ENCODE measurements at places on chromosomes 12 and 14.

GRCh38 chr12:130459916-130460315 lies 122.2 kb downstream of the PIWIL1 start:
- no peak for DNase-seq

GRCh38 chr12:114163771-114164170 lies 197.6 kb upstream of the RBM19 start:
- no peak for DNase-seq

- no peak for DNase-seq
Observed at GRCh38 chr12:18165889-18166288, 75.9 kb upstream of the RERGL start.

DNA sequence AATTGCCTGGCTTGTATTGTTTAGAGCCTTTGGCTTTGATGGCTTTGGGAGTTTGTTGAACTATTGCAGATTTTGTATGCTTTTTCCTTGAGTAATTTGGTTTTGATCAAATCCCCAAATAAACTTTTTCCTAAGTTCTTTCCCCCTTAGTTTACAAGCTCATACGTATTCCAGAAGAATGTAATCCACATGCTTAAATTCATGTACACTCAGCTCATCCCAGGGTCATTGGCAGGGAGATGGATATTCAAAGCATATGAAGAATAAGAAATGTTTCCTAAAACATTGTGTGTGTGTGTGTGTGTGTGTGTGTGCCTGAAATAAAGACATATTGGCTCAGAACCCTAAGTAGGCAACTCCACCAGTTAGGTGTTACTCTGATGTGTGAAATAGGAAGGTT lies 89.4 kb downstream of the TMEM30B start:
- no peak for DNase-seq

DNA sequence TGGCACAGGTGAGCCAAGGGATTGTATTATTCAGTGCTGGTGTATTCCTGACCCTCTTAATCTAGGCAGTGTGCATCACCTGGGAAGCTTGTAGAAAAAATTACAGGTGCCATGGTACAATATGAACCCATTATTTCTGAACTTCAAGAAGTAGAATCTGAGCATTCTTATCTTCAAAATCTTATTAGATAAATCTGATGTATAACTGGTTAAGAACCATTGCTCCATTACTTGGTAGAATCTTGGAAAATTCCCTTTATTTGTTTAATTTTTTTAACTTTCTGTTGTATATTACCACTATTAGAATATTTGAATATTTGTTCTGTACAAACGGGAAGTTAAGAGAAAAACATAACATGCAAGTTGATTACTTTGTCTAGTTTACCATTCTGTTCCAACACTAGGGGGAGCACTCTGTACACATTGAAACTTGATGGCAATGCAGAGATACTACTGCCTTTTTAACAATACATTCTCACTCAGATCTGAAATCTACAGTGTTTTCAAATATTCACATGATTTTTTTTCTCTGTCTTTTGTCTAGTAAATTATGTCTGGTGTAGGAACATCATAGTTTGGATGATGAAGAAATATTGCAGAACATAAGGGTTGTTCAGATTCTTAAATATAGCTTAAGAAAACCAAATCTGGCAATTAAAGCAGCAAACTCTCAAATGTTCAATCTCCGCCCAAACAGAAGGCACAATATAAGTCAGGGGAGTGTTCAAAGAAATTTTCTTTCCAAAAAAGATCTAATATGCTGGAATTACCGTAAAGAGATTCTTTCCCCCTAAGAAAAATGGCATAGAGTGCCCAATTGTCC lies 196.6 kb downstream of the PCNX1 start:
- DNase-seq, result peak; percentile 48

DNA sequence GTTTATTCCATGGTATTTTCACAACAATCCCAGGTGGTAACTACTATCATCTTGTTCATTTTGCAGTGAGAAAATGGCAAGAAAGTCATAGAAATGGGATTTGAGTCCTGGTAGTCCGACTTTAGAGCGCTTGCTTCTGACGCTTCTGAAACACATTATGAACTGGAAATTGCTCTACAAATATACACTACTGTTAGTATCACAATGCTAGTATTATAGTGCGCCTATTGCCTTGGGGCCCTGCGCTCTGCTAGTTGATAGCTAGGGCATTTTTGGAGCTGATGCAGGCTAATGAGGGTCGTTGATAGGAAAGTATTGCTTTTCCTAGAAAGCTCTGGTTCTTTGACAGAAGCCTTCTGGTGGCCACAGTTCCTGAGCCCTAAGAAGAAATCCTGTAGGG lies 61.0 kb downstream of the ETV6 start:
- DNase-seq, result no peak

DNA sequence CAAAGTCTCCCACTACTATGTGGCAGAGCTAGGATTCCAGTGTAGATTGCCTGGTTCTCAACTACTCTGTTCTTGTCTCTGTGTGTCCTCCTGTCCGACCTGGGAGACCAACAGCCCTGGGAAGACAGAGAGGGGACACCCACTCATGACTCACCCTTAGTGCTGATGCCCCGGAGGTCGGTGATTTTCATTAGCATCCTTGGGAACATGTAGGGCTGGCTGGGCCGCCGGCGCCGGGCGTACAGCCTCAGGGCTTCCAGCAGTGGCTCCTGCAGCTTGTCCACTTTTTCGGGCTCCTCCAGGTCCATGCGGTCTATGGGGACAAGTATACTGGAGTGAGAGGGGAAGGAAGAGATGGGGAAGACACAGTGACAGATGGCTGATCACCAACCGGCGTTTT lies 5.9 kb upstream of the ITGB7 start:
- no peak for DNase-seq

- no peak for DNase-seq
Observed at GRCh38 chr12:2461046-2461445, 333.7 kb upstream of the FKBP4 start.

GRCh38 chr12:3269594-3269993 lies 192.4 kb downstream of the TSPAN9 start:
- DNase-seq, result no peak

DNA sequence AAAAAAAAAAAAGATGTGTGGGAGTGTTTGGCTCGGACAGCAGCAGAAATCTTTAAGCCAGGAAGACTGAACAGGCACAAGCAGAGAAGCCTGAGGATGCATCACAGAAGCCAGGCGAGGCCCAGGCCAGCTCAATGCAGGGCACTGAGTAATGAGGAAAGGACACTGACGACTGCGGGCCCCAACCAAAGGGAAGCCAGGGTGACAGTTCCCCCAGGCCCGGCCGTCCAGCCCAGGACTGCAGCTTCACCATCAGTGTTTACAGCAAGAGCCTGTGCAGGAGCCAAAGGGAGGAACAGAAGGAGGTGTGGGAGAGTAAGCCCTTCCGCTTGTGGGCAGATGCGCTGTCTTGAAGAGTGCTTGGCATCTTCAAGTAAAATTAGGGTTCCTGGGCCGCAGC lies 205.3 kb upstream of the SFSWAP start:
- no peak for DNase-seq

GRCh38 chr14:22071006-22071405 lies 397.4 kb upstream of the OR4E1 start:
- DNase-seq, result no peak

- DNase-seq, result no peak
Observed at GRCh38 chr12:67122584-67122983, 146.6 kb upstream of the CAND1 start.

GRCh38 chr14:61003571-61003970 lies 22.5 kb downstream of the SLC38A6 start:
- DNase-seq, result no peak

- DNase-seq, result no peak
Observed at GRCh38 chr12:108305520-108305919, 33.6 kb downstream of the CMKLR1 start.

DNA sequence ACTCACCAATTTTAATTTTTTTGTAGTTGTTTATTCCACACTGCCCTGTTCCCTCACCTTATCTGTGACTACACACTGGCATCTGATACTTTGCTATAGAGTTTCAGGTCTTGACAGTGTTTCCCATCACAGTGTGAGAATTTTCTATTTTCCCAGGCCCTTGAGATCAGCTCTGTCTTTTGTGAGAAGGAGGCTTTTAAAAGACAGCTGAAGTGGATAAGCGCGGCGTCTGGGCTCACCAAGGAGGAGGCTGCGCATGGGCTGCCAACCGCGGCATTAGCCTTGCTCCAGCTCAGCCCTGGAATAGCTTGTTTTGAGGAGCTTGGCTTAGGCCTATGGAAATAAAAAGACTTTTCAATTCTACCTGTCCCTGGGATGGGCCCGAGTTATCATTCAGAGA lies 181.3 kb downstream of the RMST start:
- DNase-seq, result no peak

GRCh38 chr12:121536899-121537813 lies 43.7 kb downstream of the KDM2B start:
- peak; percentile 30 for DNase-seq

DNA sequence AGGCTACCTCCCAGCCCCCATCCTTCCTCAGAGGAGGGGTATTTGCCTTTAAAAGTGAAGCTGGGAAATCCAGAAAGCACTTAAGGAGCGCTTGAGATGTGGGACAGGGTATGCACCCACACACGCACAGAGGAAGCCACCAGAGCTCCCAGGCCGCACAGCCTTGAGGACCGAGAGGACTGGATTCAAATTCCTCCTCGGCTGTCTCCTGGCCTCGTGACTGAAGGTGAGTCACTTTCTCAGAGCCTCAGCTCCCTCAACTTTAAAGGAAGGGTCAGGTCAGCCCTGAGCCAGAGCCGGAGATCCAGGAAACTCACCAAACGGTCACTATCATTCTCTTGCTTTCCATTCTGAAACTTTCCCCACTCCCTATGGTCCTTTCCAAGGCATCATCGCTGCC lies 37.6 kb downstream of the BCL11B start:
- no peak for DNase-seq

- DNase-seq, result peak; percentile 7
Observed at GRCh38 chr12:1936406-1937320, 18.2 kb upstream of the CACNA2D4 start.

DNA sequence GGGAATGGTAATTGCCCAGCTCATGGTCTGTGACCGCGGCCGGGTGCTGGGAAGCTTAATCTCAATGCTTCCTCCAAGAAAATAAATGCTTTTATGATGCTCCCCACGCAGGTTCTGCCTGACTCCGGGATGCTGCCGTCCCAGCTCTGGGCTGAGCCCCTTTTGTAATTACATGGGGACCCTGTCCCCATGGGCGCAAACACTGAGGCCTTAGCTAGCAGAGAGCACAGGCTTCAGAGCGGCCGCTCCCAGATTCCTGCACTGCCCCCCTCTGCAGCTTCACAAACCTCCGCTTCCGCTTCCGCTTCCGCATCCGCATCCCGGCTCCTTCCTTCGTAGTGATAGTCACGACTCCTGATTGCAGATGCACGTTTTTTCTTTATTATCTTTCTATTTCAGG lies 129.5 kb downstream of the KIF26A start:
- DNase-seq, result no peak

DNA sequence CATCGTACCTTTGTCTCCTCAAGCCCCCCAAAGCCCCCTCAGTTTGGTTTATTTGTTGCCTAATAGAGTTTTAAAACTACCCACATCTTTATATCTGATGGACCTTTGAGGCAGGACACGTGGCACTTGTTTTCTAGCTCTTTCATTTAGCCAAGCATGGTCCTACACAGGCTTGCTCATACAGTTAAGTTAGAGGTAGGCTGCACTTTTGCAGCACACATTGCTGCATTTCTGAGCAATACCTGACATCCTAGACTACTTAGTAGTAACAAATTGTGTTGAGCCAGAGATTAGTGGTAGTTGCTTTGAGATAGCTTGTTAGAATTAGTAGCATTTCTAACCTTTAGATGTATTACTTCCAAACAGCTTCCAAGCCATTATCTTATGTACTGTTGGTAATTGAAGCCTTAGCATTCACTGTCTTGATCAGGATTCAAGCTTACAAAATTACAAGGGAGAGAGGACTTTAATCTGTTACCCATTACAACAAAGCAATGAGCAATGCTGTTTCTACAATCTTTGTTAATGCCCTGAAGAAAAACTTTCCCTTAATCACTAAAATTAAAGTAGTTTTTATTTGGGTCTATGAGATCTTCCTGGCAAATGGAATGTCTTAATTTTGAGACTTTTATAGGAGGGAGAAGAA lies 96.6 kb downstream of the WNK1 start:
- DNase-seq, result no peak

DNA sequence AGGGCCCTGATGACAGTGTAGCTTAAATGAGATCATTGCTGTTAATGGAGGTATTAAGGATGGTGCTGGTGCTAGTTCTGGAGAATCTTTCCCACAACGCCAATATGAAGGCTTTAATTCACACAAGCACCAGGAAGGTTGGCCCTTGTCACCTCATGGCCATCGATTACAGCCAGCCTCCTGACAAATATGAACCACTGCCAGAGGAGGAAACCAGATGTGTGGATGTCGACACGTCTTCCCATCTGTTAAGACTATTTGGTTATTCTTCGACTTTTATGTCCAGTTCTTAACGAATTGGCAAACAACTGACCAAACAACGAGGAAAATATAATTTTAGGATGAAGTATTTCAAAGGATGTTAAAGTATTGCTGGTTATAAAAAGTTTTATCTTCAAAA lies 79.5 kb downstream of the PIK3C2G start:
- DNase-seq, result no peak

DNA sequence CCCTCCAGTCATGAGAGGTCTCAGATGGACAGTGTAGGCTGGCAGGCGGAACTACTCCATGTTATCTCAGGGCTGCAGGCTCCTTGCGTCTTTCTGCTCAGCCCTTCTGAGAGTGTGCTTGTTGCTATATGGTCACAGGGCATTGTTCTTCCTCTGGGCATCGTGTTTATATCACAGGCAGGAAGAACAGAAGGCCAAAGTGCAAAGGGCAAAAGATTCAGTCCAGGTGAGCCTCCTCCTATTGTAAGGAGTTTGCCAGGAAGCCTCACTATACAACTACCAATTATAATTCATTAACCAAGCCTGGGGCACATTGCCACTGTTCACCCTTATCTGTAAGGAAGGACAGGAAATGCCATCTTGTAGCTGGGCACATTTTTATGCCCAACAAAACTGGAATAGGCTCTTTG lies 195.5 kb upstream of the KITLG start:
- DNase-seq, result no peak

DNA sequence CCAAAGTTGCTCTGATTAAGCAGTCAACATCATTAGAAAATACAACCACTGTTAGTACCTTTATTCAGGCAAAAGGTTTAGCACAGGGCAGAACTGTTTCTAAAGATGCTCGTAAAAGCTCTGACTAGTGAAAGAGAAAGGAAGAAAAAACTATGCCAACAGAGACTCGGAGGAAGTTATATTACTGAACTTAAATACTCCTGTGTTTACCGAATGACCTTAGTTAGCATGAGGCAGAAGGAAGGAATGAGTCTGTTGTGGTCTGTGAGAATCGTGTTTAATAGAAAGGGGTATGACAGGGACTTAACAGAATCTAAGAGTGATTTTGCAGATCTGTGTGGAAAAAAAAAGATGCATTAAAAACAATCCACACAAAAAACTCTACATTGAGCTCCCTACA lies 84.1 kb upstream of the OVCH1 start:
- DNase-seq, result no peak
